Uterus (tissue), 4 donors: ENCODE measurements at places on chromosomes 2 and 18. TPM values are rescaled to one million over a fixed set of nuclear protein-coding genes. Genes with fewer than 3 reads are reported as not detected.

The CCDC74B gene
- 4.6 TPM for total RNA-seq

The IKZF2 gene
- total RNA-seq = 4.1 TPM

The COL4A4 gene
- total RNA-seq = 4.1 TPM

The CDH20 gene
- total RNA-seq = not detected

The ACVR2A gene
- 64.2 TPM for total RNA-seq

The MC4R gene
- not detected for total RNA-seq

The C1QL2 gene
- total RNA-seq = not detected

The TSPYL6 gene
- total RNA-seq = not detected

The ERFE gene
- not detected for total RNA-seq

The MOGAT1 gene
- not detected for total RNA-seq

DNA sequence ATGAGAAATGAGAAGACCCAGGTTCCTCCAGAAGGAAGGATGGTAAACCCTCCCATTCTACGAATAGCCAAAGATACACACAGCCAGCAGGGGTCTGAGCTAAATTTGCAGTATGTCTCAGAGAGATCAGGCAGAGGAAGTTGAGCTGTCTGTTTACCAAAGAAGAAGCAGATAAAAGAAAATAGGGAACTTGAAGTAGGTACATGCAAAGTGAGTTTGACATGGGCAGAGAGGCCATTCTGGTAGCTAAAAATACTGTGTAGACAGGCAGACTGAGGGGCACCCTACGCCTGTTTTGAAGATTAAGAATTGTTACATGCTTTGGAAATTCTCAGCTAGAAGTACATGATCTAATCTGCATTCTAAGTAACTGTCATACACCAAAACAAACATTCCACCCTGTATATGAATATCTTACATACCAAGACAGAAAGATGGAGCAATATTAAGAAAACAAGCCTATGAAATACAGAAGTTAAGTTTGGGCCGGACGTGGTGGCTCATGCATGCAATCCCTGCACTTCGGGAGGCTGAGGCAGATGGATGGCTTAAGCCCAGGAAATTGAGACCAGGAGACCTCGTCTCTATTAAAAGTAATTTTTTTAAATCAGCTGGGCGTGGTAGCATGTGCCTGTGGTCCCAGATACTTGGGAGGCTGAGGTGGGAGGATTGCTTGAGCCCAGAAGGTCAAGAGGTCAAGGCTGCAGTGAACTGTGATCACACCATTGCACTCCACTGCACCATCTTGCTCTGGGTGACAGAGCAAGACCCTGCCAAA lies 157.9 kb downstream of the ANKRD44 start:
- H3K27ac ChIP-seq = no peak overlapping the region
- no peak for DNase-seq
- no peaks in the 10 kb centered on the region for H3K27me3 ChIP-seq
- no peak overlapping the region for H3K4me3 ChIP-seq
- H3K4me1 ChIP-seq = no peaks in the 10 kb centered on the region

- no peak overlapping the region for H3K27ac ChIP-seq
- H3K36me3 ChIP-seq = no peaks in the 10 kb centered on the region
- no peak for DNase-seq
- no peaks in the 10 kb centered on the region for H3K4me1 ChIP-seq
- no peak overlapping the region for H3K4me3 ChIP-seq
- H3K27me3 ChIP-seq = no peaks in the 10 kb centered on the region
Observed at GRCh38 chr2:158464426-158465281, 7.9 kb downstream of the PKP4 start.

DNA sequence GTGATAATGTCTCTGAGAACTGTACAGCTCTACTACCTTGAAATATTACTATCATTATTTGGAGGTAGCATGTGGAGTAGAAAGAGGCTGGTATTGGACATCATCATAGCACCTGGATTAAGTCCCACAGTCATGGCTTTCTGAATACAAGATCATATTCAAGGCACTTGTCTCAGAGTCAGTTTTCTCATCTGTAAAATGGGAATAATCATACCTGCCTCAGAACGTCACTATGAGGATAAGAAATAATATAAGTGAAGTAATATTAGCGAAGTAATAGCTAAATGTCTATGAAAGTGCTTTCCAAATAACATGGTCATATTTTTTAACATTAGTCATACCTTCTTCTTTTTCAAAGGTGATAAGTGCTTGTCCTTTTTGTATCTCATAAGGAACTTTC lies 11.0 kb downstream of the NMI start:
- H3K27me3 ChIP-seq = no peaks in the 10 kb centered on the region
- DNase-seq = no peak
- H3K4me1 ChIP-seq = no peaks in the 10 kb centered on the region
- no peak overlapping the region for H3K4me3 ChIP-seq

DNA sequence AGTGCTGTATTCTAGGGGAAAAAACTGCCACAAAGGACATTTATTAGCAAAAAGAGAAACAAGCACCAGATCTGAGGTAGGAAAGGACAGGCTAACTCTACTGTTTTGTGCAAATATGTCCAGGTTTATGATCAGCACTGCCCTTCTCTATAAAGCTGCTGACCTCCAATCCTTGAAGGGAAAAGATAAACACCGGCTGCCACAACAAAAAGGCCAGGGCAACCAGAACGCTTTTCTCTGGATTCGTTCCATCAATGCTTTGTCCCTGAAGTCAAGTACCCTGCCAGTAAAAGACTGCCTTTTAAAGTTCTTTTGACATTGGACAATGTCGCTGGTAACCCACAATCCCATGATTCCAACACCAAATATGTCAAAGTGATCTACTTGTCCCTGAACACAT lies 21.0 kb downstream of the SMAD2 start:
- no peak for DNase-seq
- no peak overlapping the region for H3K27ac ChIP-seq

- DNase-seq = no peak
- no peaks in the 10 kb centered on the region for H3K4me1 ChIP-seq
- H3K4me3 ChIP-seq = no peak overlapping the region
- H3K36me3 ChIP-seq = no peaks in the 10 kb centered on the region
- no peaks in the 10 kb centered on the region for H3K27me3 ChIP-seq
Observed at GRCh38 chr2:17628349-17629261, 88.1 kb downstream of the VSNL1 start.

- DNase-seq = no peak
- H3K4me3 ChIP-seq = peak overlapping the region; percentile 73
- no peaks in the 10 kb centered on the region for H3K27me3 ChIP-seq
- H3K4me1 ChIP-seq = no peaks in the 10 kb centered on the region
- H3K27ac ChIP-seq = no peak overlapping the region
Observed at GRCh38 chr2:221569871-221570270, 2.2 kb downstream of the EPHA4 start.

GRCh38 chr2:180657054-180657453 lies 323.4 kb upstream of the UBE2E3 start:
- no peaks in the 10 kb centered on the region for H3K27me3 ChIP-seq
- H3K36me3 ChIP-seq = no peaks in the 10 kb centered on the region
- DNase-seq = no peak
- H3K4me3 ChIP-seq = no peak overlapping the region
- no peak overlapping the region for H3K27ac ChIP-seq
